ENCODE measurements at places on chromosomes 1 and 21.

GRCh38 chr1:60160141-60160540 lies 86.6 kb upstream of the C1orf87 start:
- no peak for DNase-seq

DNA sequence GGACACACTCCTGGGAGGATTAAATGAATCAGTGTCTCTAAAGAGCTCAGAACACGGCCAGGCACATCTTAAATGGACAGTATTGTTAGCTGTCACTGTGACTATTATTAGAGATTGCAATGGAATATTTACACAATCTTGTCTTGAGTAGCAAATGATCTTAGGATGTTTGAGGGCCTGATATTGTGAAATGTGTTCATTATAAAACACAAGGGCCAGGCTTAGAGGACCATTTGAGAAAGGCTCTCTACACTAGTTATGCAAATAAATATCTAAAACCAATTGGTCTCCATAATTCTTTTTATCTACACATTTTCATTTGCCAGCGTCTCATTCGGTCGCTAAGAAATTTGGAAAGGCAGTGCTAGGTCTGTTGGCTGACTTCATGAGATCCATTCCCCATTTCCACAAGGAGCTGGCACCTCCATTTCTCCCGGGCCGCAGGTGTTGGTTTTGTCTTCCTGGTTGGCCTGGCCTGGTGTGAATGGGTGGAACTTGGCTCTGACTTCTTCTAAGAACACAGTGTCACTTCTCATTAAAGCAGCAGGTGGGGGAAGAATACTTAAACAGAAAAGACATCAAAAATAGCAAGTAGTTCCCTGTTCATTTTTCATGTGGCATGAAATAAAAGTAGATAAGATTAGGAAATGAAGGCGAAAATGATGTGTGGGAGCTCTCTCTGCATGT lies 56.0 kb upstream of the PLXNA2 start:
- no peak for DNase-seq

GRCh38 chr1:168824418-168825065 lies 95.5 kb upstream of the DPT start:
- no peak for DNase-seq

DNA sequence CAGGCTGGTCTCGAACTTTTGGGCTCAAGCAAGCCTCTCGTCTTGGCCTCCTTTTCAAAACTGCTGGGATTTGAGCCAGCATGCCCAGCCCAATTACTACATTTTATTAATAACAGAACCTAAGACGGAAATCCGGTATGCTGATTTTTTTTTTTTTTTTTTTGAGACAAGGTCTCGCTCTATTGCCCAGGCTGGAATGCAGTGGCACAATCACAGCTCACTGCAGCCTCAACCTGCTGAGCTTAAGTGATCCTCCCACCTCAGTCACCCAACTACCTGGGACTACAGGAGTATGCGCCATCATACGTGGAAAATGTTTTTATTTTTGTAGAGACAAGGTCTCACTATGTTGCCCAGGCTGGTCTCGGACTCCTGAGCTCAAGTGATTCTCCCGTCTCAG lies 20.2 kb downstream of the ACBD3 start:
- no peak for DNase-seq

DNA sequence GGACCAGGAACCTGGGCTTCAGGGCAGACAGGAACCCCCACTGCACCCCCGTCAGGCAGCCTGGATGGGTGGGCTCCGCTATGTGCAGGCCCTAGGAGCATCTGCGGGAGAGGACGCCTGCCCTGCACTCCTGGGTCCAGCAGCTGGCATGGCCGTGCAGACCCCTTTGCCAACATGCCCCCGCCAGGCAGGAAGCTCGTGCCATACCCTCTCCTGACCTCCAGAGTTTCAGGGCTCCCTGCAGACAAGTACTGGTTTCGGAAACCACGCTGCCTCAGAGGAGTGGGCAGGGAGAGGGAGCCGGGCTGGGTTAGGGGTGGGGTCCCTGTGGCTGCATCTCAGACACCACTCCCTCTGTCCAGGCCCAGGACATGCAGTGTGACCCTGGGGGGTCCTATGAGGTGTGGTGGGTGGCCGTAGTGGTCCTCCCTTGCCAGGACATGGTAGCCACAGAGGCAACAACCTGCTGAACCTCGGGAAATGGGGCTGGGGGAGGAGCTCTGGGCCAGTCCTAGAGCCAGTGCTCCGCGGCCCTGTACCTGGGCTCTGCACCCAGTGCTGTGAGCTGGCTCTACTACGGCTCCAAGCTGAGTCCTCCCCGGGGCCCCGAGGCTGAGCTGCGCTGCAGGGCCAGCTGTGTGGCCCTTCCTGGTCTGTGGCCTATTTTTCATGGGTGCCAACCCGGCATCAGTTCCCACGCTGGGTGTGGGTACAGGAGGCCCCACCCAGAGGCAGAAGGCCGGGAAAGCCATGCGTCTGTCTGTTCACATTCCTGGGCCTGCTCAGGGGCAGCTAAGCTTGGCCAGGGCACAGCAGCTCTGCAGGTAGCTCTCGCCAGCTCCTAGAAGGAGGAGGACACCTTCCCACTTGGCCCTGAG lies 1.4 kb downstream of the PLEKHN1 start:
- no peak for DNase-seq

DNA sequence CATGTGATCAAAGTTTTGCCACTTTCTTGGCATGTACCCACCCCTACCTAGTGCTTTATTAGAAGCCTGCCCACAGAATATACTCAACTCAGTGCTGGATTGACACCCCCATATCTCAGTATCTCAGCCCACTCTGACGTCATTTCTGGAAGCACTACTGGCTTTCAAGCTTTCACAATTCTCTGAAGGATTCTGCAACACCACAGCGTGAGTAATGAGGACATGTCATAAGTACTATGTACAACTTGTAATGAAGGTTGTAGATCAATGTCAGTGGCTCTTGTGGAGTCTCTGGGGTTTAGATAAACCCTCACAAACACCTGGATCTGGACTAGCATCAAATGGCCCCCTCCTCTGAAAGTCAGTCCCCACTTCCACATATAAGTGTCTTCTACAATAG lies 57.2 kb downstream of the TNFSF4 start:
- DNase-seq = peak; percentile 36

DNA sequence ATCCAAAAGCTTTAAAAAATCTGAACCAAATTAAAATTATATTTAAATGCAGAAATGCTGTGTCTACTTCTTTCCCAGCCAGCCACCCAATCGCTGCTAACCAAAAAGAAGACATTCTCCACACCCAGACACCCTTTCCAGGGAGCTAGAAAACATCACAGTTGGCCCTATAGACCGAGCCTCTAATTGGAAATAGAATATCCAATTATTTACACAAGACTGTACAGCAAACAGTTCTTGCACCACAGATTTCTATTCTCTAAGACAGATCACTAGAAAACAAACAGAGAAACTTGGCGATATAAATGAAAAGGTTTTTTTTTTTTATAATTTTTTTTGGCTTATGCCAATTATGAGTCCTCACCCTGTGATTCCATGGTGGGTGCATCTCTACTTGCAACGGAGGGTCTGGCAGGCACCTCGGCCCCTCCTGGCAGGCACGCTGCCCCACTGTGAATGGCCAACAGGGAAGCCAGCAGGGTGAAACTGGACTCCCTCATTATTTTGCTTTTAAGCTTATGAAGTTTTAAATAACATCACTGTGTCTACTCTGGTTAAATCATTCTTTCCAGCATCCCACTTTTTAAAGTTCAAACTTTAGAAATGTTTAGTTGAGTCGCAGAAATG lies 29.2 kb downstream of the BCAR3 start:
- no peak for DNase-seq

DNA sequence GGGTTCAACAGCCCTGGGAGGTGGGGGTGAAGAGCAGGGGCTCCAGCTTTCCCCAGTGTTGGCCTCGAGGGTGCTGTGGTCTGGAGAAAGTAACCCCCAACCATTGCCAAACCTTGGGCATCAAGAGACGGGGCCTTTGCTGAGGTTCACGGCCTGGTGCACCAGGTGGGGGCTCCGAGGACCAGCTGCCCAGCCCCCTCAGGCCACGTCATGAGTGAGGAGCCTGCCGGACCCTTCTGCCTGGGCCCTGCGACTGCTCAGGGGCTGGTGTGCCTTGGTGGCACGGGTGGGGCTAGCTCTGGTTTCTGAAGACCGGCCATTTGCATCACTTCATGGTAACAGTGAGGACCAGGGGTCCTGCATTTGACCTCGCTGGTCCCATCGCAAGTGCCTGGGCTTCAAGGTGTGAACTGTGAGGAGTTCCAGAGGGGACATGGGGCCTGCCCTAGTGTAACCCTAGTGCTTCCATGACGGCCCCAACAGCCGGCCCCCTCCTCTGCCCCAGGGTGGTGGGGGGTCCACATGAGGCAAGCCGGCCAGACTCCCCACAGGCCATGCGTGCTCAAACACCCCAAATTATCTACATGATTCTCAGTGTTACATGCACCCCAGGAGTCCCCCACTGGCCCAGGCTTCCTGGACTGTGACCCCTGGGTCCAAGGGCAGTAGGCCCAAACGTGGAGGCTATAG lies 13.5 kb downstream of the MORN1 start:
- DNase-seq = no peak
